ENCODE measurements at places on chromosomes 11 and 22. TPM values are rescaled to one million over a fixed set of nuclear protein-coding genes. Genes with fewer than 3 reads are reported as not detected.
A peak's percentile ranks its signal among the peaks of the same experiment; 100 is the strongest.

The DCHS1 gene
- total RNA-seq, result 8.8 TPM

The NKAPD1 gene
- total RNA-seq, result 29.8 TPM

The LIF gene
- 7.5 TPM for total RNA-seq

The SNX32 gene
- total RNA-seq, result not detected

The KRTAP5-10 gene
- total RNA-seq, result not detected

The CD3E gene
- not detected for total RNA-seq

The PAMR1 gene
- total RNA-seq, result not detected

The CRYBB3 gene
- total RNA-seq, result not detected

The XKR3 gene
- total RNA-seq, result 0.44 TPM

The SCGB1D2 gene
- total RNA-seq, result not detected

The SHISAL1 gene
- 0.07 TPM for total RNA-seq

The CNGA4 gene
- total RNA-seq, result not detected

- no peak for DNase-seq
Measured at GRCh38 chr22:38768036-38768435, 12.2 kb upstream of the SUN2 start.

DNA sequence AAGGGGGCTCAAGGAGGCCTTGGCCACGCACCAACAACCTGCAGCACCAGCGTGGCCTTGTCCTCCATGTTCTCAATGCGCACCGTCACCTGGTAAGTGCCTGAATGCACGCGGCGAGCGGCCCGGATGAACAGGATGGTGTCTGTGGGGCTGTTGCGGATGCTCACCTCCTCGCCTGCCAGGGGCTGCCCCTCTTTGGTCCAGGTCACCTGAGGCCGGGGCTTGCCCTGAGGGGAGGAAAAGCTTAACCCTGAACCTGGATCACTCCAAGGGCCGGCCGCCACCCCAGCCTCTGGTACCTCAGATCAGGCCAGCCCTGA, 19.0 kb downstream of the MYBPC3 start:
- no peak for DNase-seq

- DNase-seq, result peak; percentile 50
Measured at GRCh38 chr11:35134403-35135148, 4.4 kb upstream of the CD44 start.

DNA sequence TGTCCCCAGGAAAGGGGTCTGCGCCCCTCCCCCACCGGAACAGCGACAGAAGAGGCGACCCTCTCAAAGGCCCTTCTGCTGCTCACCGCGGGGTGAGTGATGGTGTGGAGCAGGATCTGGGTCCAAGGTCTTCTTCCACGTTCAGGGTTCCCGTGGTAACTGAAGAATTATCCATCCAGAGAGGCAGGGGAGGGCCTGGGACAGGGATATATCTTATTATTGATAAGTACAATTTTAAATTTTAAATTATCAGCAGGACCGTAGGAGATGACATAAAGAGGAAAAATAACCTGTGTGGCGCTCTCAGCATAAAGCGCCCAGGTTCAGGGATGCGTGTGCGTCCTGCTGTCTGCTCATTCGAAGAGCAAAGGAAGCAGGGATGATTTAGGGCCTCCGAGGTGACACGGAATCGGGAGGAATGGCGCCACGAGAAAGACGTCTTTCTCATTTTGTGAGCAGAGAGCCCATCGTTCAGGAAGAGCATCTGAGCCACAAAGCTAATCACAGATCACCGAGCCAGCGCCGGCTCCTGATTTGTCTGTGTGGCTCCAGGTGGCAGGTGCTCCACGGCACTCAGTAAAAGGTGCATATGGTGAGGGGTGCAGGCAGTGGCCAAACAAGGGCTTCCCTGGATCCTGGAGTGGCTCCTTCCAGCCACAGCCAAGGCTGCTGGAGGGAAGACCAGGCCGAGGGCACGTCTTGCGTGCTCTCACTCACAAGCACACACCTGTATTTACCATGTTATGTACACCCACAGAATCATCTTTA, 19.3 kb downstream of the KRTAP5-5 start:
- DNase-seq, result no peak

GRCh38 chr11:120296554-120296953, 28.5 kb upstream of the TLCD5 start:
- no peak for DNase-seq

DNA sequence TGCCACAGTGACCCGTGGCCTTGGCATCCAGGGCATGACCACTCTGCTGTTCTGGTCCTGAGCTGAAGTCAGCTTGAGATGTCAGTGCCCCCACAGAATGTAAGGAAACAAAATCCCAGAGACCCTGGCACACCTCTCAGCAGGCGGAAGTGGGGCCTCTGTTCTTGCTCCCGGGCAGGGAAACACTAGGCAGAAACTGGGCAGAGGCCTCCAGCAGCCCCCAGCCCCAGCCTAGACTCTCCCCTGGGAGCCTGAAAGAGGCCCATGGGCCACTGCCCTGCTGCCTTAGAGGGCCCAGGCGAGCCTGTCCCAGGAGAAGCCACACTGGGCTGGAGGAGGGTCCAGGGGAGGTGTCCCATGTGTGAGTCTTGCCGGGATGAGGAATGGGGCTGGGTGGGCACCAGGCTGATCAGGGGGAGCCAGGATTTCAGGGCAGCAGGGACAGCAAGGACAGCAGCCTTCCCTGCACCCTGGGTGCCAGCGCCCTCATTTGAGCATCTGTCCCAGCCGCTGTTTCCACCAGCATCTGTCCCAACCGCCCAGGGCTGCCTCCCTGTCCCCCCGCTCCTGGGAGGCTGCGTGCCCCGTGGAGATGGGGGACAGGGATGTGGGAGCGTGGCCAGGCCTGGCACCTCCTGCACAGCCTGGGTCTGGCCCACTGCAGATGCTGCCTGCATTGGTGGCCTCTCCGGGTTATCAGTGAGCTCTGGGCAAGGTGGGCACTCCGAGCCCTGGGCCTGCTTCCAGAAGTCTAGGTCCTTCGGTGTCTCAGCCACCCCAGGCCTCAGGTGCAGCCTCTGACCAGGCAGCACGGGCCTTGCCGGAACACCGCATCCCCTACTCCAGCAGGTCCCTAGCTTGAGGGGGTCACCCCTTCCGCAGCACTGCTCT, 1072.4 kb downstream of the BRD1 start:
- no peak for DNase-seq

DNA sequence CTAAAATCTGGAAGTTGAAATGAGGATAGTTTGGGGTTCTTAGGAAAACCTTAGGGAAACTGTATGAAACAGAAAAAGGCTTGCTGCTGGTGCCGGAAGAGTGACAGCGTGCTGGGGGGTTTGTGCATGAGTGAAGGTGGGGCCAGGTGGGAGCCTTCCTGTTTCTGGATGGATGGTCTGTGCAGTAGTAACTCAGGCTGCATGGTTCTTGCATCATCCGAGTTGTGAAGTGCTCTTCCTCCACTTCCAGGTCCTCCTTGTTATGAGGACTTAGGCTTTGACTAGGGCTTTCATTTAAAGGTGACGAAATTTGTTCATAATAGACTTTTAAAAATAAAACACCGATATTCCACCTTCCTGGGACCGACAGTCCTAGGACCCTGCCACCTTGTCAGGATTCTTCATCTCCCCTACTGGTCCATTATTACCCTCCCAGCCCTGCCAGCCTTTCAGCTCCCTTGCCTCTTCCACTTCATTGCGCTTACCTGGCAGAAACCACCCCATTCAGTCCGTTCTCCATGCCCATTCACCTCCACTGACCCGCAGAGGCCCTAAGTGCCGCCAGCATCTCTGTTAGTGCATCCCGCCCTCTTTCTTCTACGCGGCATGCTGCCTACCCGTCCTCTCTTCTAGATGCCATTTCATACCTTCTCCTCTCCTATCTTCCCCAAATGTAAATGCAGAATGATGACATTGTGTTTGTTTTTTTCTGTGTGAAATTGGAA, 47.3 kb downstream of the PPFIA1 start:
- no peak for DNase-seq

- DNase-seq, result peak; percentile 79
Measured at GRCh38 chr22:46084943-46085827, 65.1 kb upstream of the PPARA start.

DNA sequence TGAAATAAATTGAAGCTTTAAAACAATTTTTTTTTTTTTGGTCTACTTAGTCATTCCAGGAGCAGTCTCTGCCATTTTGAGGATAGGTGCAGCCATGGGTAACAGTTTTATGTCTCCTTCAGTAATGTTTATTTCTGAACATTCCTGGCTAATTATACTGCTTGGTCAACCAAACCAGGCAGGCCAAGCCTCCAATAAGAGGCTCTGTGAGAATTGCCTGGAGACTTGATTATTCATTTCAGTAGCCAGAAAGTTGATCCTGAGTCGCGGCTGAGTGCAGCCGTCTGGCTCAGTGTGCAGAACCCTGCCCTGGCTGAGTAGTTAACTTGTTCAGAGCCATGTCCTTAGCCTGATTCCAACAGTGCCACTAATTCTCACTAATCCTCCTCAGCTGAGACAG, 364.0 kb upstream of the FAT3 start:
- DNase-seq, result peak; percentile 92

DNA sequence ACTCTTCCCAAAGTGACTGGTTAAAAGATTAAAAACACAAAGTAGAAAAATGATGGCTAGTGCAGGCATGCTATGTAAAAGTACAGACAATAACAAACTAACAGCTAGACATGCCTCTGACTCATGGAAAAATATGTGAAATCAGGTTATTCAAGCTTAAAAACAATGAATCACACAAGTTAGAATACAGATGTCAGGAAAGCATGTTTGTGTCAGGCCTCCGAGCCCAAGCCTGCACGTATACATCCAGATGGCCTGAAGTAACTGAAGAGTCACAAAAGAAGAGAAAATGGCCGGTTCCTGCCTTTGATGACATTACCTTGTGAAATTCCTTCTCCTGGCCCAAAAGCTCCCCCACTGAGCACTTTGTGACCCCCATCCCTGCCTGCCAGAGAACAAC, 110.1 kb downstream of the NOX4 start:
- peak; percentile 94 for DNase-seq

GRCh38 chr22:26330971-26331625, 98.0 kb upstream of the ASPHD2 start:
- DNase-seq, result peak; percentile 21

DNA sequence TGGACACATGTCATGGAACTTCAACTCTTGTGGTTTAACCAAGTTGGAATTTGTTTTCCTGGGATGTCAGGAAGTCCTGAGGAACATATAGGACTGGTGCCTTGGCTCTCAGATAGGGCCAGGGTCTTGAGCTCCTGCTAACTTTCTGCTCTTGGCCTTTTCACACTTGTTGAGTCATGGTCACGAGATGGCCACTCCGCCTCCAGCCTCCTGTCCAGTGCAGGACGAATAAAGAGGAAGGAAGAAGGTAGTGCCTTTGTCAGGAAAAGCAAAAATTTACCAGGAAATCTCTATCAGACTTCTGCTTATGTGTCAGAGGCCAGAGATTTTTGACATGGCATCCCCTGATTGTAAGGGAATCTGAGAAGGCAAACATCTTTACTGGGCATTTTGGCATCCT, 89.1 kb upstream of the ARHGAP20 start:
- DNase-seq, result no peak

DNA sequence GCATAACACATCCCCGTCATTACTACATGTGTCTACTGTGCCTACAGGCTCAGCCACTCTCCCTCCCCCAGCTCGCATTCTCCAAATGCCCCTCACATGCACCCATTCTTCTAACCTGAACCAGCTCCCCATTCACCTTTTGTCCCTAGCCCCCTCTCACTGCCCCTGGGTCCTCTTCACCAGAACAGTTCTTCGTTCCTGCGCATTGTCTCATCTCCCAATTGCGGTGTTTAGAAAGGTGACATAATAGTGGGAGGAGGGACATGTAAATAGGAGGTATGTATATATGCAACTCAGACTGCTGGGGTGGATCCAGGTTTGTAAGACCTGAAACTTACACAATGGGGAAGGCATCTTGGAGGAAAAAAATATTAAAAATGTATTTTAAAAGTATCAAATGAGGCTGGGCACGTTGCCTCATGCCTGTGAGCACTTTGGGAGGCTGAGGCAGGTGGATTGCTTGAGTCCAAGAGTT, 4.7 kb upstream of the VSIG2 start:
- no peak for DNase-seq

GRCh38 chr11:33910296-33910957, 18.6 kb upstream of the LMO2 start:
- peak; percentile 27 for DNase-seq

DNA sequence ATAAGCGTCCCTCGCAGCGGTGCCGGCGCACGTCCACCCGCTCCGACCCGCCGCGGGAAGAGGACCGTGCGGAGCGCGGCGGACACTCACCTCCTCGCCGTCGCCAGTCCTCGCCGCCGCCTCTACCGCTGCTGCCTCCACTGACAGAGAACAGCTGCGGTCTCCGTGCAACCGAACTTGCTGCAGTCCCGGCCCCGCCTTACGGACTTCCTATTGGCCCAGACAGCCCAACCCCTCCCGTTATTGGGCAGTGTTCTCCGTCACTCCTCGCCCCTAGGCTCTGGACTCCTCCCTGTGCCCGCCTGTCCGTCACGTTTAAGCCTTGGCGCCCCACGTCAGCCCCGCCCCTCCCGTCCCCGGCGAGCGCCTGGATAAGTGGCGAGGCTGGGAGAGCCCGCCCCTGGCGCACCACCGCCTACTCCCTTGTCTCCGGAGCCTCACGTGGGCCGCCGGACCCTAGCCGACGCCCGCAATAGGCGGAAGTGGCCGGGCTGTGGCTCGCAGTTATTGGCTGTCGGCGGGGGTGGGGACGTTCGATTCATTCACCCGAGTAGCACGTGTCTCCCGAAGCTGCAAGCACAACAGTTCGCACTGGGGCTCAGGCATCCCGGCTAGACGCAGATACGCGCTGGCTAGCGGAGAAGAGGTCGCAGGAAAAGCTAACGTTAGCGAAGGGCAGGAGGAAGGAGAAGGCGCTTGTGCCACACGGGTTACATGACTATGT, at the start of gene PC:
PC (minus strand) TSS at position 152 of the 724 bp plus-strand sequence. CDS start 86,224 bp downstream, outside the sequence.
- peak; percentile 100 for DNase-seq

DNA sequence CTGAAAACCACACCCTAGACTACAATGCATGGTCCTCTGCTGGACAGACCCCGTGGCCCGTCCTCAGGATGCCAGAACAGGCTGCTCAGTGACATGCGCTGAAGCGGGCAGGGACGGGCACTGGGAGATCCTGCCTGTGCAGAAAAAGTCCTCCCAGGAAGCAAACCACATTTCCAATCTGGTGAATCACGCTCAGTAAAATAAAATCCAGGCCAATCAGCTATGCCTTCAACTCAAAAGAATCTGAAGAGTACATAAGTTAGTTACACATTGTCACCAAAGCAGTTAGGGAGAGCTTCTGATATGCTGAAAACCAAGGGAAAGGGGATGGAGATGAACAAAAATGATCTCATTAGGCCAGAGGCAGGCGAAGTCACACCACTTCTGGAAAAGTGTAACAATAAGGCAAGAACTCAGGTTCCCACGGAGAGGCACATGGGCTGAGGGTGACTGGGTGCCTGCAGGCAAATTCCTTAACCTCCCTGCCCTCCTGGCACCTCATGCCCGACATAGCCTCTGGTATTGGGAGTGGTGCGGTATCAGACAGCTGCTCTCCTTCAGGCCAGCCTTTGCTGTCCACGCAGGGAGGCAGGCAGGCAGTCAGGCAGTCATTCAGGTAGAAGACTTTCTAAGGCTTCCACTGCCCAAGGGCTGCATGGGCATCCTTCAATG, 66.4 kb downstream of the APOL5 start:
- DNase-seq, result peak; percentile 91

DNA sequence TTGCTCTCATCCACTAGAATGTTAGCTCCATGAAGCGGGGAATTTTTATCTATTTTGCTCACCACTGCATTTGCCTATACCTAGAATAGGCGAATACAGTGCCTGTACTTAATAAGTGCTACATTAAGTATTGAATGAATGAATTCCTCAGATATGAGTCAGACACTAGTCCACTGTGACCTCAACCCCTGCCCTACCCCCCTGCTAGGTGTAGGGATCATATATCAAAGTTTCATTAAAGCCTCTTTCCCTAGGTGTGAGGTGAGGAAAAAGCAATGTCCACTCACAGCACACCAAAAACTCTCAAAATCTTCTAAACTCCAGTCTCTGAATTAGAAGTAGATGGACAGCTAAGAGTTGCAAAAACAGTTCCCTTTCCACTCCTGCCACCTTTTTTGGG, 9.8 kb upstream of the PSMA1 start:
- peak; percentile 56 for DNase-seq

Data from M059J (cell line).